ENCODE measurements at places on chromosomes 2 and 18. TPM values are rescaled to one million over a fixed set of nuclear protein-coding genes. Genes with fewer than 3 reads are reported as not detected.
A peak's percentile ranks its signal among the peaks of the same experiment; 100 is the strongest.

DNA sequence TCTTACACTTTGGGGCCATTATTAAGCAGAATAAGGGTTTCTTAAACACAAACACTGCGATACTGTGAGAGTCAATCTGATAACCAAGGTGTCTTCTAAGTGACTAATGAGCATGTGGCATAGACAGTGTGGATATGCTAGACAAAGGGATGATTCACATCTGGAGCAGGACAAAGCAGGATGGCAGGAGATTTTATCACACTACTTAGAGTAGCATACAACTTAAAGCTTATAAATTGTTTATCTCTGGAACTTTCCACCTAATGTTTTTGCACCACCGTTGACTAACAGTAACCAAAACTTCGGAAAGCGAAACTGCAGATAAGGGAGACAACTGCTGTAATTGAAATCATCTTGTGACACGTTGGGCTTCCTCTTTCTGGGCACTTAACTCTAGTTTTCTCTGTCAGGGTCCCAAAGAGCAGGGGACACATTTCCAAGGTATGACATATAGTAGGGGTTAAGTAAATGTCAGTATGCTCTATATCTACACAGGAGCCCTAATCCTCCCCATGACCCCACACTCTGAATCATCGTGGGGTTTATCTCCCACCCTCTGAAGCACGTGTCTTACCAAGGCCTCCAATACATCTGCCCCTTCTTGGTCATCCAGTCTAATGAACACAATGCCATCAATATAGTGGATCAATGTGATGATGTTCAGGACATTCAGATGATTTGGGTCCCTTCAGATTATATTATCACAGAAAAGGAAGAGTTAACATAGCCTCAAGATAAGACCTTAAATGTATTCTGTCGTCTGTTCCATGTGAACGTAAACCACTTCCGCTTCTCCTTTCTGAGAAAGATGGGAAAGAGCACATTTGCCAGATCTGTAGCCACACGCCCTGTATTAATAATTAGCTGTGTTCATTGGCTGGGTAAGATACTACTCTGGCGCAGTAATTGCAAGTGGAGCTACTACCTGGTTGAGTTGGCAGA, 78.7 kb downstream of the FTCDNL1 start:
- H3K4me3 ChIP-seq = no peak overlapping the region
- H3K4me1 ChIP-seq = no peaks in the 10 kb centered on the region
- DNase-seq = no peak
- H3K36me3 ChIP-seq = no peaks in the 10 kb centered on the region

CYS1 gene
- polyA plus RNA-seq = 5.9 TPM

- H3K27me3 ChIP-seq = no peaks in the 10 kb centered on the region
- no peaks in the 10 kb centered on the region for H3K36me3 ChIP-seq
- no peak for DNase-seq
- no peak overlapping the region for H3K27ac ChIP-seq
- H3K4me3 ChIP-seq = no peak overlapping the region
- H3K4me1 ChIP-seq = no peaks in the 10 kb centered on the region
These were observed 23.1 kb upstream of the INSIG2 start for GRCh38 chr2:118065015-118065706.

DNA sequence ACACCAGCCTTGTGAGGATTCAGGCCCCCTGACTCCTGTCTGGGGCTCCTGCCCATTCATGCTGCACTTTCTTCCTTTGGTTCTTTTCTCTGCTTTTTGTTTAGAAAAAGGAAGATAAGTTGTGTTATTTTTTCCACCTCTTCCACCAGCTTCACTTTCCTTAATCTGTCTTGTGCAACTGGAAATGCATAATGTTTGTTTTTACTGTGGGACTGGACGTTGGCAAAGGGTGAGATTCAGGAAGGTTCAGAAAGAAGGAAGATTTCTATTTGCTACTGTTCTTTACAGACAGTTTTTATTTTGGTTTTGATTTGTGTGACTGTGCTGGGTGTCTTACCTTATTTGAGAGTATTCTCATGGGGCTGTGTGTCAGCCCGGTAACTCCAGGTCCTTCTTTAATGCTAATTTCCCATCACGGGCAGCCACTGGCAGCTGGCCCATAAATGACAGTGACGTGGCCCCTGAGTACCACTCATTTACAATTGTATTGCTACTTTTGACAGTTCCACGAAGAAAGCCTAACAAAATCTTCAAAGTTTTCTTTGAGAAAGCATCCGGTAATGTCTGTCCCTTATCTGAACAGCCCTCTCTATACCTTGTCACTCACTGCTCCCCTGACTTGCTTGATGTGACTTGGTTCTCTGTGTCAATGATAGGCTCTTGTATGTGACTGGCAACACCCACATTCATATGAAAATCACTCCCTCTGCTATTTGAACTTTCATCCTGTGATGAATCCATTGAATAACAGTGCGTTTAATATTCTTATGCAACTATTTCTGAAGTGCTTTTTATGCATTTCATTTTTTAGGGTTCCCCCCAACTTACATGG, 32.7 kb downstream of the RHBDD1 start:
- H3K36me3 ChIP-seq = no peaks in the 10 kb centered on the region
- no peak for DNase-seq
- peaks cover 2% of the 10 kb centered on the region for H3K4me1 ChIP-seq
- no peak overlapping the region for H3K27ac ChIP-seq
- H3K27me3 ChIP-seq = no peaks in the 10 kb centered on the region
- H3K4me3 ChIP-seq = no peak overlapping the region

DNA sequence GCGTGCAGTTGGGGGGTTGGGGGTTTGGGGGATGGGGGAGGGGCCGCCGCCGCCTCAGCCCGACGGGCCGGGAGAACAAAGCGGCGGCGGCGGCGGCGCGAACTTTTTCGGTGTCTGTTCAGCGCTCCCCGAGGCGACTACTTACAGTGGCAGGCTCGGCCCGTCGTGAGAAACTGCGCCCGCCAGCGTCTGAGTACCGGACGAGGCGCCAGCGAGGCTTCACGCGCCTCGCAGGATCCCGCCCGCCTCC, 172 bp downstream of the PRKD3 start:
- H3K4me3 ChIP-seq = peak overlapping the region; percentile 62
- H3K36me3 ChIP-seq = no peaks in the 10 kb centered on the region
- no peaks in the 10 kb centered on the region for H3K27me3 ChIP-seq
- H3K27ac ChIP-seq = peak overlapping the region; percentile 93
- H3K4me1 ChIP-seq = peaks cover 2% of the 10 kb centered on the region

- H3K4me1 ChIP-seq = no peaks in the 10 kb centered on the region
- H3K36me3 ChIP-seq = no peaks in the 10 kb centered on the region
- DNase-seq = no peak
- H3K4me3 ChIP-seq = no peak overlapping the region
These were observed 906.7 kb downstream of the NRXN1 start for GRCh38 chr2:50125246-50125645.

- H3K27me3 ChIP-seq = no peaks in the 10 kb centered on the region
- H3K36me3 ChIP-seq = no peaks in the 10 kb centered on the region
- H3K4me3 ChIP-seq = peak overlapping the region; percentile 16
- no peak overlapping the region for H3K27ac ChIP-seq
- DNase-seq = peak; percentile 60
These were observed 786 bp upstream of the TMEM200C start for GRCh38 chr18:5895876-5896740.

Measured in ovary (tissue), 10 donors.